SW 1271 (cell line): ENCODE measurements at places on chromosomes 2 and 18.

GRCh38 chr2:12044857-12045256 is 298.4 kb downstream of the LPIN1 start:
- no peak for DNase-seq

DNA sequence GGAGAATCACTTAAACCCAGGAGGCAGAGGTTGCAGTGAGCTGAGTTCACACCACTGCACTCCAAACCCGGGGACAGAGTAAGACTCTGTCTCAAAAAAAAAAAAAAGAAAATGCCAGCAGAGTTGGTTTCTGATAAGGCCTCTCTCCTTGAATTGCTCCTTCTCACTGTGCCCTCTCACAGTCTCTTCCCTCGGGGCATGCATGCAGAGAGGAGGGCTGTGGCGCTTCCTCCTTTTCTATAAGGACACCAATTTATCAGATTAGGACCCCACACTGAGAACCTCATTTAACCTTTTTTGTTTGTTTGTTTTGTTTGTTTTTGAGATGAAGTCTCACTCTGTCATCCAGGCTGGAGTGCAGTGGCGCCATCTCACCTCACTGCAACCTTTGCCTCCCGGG is 110.5 kb downstream of the ZFP36L2 start:
- DNase-seq = no peak

DNA sequence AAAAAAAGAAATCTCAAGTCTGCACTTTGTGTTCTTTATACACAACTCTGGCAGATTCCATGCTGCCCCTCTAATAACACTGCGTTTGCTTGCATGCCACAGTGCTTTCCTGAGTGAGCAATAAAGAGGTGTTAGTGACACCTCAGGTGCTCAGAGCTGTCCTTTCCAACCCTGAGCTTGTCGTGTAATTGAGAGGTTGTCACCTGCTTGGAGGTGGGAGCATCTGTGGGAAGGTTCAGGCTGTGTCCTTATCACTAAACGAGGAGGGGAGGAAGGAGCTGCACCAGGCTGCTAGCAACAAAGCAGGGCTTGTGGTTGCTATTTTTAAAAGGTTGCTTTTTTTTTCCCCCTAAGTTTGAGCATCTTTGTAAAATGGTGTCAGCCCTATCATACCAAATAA is 31.9 kb downstream of the APCDD1 start:
- DNase-seq = no peak

GRCh38 chr18:9612215-9612830 is 2.0 kb downstream of the PPP4R1 start:
- peak; percentile 73 for DNase-seq

DNA sequence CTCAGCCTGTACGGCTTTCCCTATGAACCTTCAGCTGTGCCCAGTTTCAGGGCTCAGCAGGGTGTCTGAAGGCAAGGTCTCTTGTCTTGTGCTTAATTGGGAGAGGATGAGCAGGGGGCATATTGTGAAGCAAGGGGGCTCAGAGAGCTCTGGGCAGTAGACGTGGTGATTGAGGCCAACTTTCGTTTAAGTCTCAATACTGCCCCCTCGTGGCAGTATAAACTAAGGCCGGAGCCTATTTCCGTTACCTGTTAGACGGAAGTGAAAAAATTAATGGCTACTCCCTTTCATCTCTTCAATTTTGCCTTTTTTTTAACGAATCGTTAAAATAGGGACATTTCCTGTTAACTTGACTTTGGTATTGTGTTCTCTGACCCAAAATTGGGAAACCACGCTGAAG is 193.4 kb downstream of the TDRD15 start:
- peak; percentile 16 for DNase-seq

GRCh38 chr2:138028538-138028937 is 64.3 kb downstream of the HNMT start:
- DNase-seq = no peak

GRCh38 chr18:42051411-42051810 is 96.4 kb downstream of the PIK3C3 start:
- no peak for DNase-seq

DNA sequence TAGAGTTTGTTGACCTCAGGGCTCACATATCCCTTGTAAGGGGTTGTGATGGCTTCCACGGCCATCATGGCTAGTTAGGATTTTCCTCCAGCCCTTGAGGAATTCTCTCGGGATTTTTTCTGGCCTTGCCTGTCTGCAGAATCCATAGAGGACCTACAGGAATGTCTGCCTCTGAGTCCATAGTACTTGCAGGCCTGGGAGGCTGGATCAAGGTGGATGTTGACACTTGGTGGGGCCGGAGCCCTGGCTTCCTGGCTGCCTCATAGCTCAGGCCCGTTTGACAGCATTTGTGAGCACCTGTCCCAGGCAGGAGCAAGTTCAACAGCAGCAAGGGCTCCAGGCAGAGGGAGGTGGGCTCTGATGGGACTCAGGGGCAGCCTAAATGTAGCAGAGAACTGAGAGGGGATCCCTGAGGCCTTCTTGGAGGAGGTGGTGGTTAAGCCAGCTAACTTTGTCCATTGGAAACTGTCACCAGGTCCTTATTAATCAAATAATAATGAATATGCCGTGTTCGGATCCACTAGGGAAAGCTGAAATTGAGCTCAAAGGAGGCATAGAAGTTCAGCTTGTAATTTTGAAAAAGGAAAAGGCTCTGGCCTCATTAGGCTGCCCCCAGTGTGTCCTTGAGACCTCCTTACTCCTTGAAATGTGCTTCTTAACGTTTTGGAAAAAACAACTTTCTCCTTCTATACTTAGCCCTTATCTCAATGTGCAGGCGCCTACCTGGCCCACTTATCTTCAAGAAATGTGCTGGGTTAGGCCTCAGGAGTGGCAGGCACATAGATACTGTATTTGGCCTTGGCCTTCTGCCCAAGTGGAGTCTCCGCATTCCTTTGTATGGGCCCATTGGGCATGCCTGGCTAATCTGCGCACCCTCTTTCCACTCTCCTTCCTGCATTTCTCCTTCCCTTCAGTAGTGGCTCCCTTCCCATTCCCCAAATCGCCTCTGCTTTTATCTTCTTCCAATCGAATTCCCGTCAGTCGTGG is 66.9 kb downstream of the HPCAL1 start:
- no peak for DNase-seq

- DNase-seq = no peak
Observed at GRCh38 chr18:63858456-63858855, 29.0 kb upstream of the SERPINB2 start.

DNA sequence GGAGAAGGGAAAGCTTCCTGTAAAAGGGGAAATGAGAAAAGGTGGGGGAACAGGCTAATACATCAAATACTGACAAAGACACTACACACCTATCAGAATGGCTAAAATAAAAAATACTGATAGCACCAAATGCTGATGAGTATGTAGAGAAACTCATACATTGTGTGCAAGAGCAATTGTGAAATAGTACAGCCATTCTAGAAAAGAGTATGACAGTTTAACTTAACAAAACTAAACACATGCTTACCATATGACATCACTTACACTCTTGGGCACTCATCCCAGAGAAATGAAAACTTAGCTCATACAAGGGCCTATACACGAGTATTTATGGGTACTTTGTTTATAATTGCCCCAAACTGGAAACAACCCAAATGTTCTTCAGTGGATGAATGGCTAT is 53.4 kb downstream of the ZNF638 start:
- DNase-seq = no peak

GRCh38 chr2:119025762-119026351 is 83.9 kb downstream of the MARCO start:
- DNase-seq = no peak

DNA sequence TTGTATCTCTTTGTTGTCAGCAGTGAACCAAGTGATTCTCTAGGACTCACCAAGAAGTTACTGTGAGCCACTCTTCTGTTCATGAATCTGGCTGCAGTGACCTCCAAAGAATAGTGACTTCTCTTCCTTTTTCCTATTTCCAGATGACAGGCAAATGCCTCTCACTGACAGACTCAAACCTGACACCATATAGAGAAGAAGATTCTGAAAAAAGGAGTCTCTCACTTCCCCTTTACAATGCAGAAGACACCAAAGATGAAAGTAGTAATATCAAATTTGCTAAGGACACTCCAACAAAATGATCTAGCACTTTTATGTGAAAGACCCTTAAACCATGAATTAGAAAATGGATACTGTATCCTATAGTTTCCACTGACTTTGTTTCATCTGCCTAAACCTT is 44.4 kb upstream of the SETBP1 start:
- no peak for DNase-seq

GRCh38 chr2:181255651-181256050 is 201.5 kb upstream of the ITGA4 start:
- no peak for DNase-seq

DNA sequence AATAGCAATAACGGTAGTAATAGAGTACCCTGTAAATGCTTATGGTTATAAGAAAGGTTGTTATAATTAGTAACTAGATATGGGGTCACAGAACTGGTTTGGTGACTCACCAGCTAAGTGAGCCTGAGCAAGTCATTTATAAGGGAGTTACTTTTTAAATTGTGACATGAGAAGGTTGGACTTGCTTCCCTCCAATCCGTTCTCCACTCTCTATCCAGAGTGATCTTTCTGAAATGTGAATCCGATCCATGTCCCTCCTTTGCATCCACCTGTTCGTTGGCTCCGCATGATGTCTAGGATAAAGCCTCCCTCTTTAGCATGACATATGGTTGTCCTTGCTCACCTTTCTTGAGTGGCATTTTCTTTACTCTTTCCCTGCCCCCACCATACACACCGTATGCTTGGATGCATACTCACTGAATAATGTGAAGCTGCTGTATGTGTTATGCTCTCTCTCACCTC is 83.1 kb downstream of the CDC42EP3 start:
- DNase-seq = peak; percentile 48

- no peak for DNase-seq
Observed at GRCh38 chr18:12334863-12335262, 26.8 kb downstream of the TUBB6 start.

- no peak for DNase-seq
Observed at GRCh38 chr2:145190031-145190703, 670.2 kb upstream of the ZEB2 start.

DNA sequence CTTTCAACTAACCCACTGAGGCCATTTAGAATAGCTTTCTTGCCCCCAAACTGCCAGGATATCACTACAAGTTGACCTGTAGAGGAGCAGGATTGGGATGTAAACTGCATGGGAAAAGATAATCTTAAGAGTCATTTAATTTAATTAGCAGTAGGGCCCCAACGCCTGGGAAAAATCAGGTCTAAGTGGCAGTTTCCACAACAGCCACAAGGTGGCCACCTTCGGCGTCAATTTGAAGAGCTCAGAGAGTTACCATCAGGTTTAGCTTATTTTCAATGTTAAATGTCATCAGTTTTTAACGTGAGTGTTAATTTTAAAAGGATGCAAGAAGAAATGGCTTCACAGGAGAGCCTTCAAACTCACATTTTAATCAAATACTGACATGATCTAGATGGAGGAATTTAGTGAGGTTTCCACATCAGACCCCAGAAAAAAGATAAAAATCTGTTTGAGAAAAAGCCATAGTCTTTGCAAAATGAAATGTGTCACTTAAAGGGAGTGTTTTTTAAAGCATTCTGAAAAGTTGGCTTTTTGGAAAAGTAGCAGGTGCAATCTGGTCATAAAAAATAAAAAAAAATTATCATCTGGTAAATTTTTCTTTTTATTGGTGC is 77.3 kb upstream of the UPP2 start:
- DNase-seq = peak; percentile 53

DNA sequence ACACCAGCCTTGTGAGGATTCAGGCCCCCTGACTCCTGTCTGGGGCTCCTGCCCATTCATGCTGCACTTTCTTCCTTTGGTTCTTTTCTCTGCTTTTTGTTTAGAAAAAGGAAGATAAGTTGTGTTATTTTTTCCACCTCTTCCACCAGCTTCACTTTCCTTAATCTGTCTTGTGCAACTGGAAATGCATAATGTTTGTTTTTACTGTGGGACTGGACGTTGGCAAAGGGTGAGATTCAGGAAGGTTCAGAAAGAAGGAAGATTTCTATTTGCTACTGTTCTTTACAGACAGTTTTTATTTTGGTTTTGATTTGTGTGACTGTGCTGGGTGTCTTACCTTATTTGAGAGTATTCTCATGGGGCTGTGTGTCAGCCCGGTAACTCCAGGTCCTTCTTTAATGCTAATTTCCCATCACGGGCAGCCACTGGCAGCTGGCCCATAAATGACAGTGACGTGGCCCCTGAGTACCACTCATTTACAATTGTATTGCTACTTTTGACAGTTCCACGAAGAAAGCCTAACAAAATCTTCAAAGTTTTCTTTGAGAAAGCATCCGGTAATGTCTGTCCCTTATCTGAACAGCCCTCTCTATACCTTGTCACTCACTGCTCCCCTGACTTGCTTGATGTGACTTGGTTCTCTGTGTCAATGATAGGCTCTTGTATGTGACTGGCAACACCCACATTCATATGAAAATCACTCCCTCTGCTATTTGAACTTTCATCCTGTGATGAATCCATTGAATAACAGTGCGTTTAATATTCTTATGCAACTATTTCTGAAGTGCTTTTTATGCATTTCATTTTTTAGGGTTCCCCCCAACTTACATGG is 32.7 kb downstream of the RHBDD1 start:
- no peak for DNase-seq

GRCh38 chr2:218257390-218257981 is 3.3 kb upstream of the GPBAR1 start:
- peak; percentile 10 for DNase-seq

DNA sequence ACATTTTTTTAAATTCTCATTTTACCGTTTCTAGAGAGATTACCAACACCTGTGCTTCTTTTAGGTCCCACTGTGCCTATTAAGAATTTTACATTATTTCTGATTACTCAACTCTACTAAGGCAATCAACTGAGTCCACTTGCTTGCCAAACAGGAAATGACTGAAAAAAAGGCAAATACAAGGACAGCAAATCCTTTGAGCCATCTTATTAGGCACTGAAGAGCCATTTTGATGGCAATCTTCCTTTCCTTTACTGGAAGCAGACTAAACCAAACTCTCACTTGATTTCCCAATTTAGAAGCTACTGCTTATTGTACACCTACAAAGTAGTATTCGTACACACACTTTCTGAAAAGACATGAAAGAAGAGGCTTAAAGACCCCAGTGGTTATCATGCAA is 121.4 kb upstream of the COL3A1 start:
- no peak for DNase-seq

GRCh38 chr18:31156821-31157763 is 5.6 kb downstream of the DSC1 start:
- DNase-seq = no peak

- no peak for DNase-seq
Observed at GRCh38 chr18:65768120-65768778, 17.4 kb downstream of the CDH7 start.

GRCh38 chr2:174595891-174596397 is 1.7 kb downstream of the WIPF1 start:
- no peak for DNase-seq

DNA sequence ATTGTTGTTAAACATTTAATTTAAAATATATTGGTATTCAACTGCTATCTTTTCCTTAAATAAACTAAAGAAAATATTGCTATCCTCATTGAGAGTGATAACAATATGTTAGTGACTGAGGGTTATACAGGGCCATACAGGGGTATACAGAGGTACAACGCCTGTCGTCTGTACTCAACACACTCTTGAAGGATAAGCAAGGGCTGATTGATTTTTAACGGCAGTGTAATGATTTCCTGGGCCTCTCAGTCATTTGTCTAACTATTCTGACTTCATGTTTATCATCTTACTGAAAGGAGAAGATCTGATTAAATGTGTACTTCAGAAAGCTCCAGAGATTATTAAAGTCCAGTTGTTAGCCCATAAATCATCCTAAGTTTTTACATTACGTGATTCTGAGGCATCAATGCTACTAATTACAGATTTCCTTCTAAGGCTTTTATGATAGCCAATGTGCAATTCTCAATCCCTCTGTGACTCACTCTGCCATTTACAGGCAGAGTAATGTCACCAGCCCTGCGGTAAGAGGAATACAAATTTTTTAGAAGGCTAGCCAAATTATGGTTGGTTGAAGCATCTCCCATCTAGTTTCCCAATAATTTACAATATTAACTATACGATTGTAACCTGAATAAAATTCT is 893.0 kb upstream of the CHAC2 start:
- no peak for DNase-seq
